ENCODE measurements at places on chromosomes 6 and 20.

- no peak for DNase-seq
These were observed 875.4 kb upstream of the MAP3K7 start for GRCh38 chr6:91462241-91462640.

DNA sequence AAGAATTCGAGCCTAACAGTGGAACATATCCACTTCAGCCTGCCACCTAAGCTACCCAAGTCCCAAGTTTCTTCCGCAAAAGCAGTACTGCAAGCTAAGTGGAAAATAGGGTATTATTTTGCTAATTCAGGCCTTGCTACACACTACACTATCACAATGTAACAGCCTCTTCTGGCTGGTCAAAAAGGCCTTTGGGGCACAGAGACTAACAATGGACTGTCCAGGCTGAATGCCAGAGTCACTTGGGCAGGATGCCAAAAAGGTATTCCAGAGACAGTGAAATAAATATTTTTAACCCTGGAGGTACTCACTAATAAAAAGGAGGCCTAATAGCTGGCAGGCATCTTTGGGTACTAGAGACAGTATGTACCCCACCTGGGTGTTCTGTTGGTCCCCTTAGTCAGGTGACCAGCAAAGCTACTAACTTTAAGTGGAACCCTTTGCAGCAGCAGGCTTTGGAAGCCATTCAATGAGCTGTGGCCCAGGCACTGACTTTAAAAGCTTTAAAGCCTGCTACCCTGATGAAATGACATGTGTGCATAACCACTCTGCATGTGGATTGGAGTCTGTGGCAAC lies 692.1 kb downstream of the HTR1B start:
- DNase-seq: no peak

DNA sequence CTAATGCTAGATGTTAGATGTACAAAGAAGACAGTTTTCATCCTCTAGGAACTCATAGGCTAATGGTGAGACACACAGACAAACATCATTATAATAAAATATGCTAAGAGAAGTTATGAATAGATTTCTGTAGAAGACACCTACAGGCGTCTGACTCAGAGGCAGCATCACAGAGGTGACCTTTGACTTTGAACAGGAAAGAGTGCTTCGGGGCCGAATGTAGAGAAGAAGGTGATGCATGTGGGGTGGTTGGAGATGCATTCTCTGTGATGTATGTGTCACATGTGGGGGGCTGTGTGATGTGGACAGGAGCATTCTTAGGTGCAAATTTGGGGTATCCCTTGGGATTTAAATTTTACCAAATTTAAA lies 6.8 kb downstream of the GUCA1A start:
- no peak for DNase-seq

DNA sequence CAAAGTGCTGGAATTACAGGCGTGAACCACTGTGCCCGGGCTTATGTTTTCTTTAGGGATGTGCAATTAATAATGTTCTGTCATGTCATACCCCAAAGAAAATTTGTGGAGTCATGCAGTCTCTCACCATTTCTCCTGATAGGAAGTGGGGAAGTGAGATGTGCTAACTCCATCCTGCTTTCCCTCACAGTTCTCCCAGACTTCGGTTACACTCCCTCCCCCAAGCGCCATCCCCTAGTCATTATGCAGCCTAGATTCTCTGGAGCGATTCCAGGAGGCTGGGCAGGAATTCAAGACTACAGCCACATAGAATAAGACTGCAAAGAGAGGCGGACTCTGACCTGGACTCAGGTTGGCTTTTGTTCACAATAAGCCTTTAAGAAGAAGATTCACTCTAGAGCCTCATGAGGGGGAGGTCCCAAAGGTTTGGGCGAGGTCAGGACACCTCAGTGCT lies 271.4 kb downstream of the ALDH8A1 start:
- DNase-seq: peak; percentile 91

GRCh38 chr6:158815379-158815724 lies 3.8 kb downstream of the EZR start:
- DNase-seq: no peak

GRCh38 chr20:278607-279571 lies 11.7 kb downstream of the C20orf96 start:
- DNase-seq: no peak

- no peak for DNase-seq
These were observed 170.4 kb downstream of the GMPR start for GRCh38 chr6:16408766-16409165.

DNA sequence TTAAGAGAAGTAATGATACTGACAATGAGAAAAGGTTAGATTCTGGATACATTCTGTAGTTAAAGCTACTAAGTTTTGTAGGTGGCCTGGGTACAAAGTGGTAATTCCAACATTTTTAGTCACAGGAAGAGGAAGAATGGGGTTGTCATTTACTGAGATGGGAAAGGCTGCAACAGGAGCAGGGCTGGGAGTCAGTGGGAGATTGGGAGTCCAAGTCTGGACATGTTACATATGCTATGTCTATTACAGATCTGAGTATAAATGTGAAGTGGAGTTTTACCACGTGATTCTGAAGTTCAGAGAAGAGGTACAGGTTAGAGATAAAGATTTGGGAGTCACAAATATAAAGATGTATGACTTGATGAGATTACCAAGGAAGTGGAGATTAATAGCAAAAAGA lies 116.2 kb downstream of the RWDD2A start:
- DNase-seq: no peak

DNA sequence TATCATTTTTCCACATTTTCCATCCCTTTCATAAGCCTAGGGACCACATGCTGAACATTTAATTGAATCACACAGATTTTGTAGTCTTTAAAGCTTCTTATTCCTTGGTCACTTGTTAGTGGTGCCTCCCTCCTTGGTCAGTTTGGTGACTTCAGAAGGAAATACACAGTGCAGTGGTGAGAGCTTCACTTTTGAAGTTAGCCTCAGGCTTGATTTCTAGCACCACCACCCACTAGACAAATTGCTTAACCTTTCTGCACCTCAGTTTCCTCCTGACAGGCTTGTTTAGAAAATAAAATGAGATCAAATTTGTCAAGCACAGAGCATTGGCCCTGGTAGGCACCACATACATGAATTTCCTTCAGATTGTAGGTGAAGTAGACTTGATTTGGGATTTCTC lies 91.7 kb downstream of the FOXO3 start:
- no peak for DNase-seq

- peak; percentile 77 for DNase-seq
These were observed 223.0 kb upstream of the SYNCRIP start for GRCh38 chr6:85865420-85866369.

GRCh38 chr20:36547186-36548005 lies 6.1 kb downstream of the MYL9 start:
- DNase-seq: no peak

DNA sequence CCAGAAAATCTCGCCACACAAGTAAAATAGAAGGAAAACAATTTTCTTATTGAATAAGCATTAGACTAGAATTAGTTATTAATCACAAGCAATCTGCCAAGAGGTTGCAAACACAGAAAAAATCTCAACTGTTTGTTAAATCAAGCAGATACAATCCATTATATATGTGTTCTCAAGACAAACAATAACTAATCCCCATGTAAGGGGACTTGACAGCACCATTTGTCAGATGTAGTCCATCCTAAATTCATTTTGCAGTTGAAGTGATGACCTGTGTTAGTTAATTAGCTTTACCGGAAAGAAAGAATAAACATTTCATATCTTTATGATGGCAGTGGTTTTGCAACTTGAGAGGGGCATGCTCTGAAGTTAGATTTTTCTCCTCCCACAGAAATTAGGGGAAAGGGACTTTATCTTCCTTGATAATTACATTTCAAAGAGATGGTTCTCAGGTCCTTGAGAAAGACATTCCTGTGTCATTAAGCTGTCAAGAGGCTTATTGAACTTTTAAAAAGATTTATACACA lies 1588.0 kb downstream of the GRIK2 start:
- DNase-seq: no peak

DNA sequence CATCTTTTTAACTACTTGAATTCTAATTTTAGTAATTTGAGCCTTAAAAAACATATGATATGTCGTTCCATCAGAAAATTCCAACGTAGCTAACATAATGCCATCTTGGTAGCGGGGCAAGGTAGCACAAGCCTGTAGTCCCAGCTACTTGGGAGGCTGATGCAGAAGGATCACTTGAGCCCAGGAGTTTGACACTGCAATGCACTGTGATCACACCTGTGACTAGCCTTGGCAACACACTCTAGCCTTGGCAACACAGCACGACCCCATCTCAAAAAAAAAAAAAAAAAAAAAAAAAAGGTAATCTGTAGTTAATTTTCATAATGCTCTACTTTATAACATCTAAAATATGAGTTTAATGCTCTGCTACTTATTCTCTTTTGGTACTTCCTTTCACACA lies 6.7 kb downstream of the BCLAF1 start:
- DNase-seq: no peak

DNA sequence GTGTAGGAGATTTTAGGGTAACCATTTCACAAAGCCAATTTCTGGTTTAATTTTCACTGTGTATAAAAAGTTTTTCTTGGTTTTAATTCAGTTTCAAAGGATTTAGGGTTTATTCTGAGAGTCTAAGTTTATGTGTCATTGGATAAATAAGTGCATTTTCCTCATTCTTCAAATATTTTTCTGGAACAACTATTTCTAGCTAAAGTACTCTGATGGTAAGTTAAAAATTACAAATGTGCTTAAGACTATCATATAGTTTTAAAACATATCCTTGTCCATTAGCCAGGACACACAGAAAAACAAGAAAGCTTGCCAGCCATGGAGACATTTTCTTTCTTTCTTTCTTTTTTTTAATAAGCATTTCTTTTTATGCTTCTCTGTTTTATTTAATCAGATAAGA lies 333.0 kb downstream of the RFPL4B start:
- DNase-seq: no peak

DNA sequence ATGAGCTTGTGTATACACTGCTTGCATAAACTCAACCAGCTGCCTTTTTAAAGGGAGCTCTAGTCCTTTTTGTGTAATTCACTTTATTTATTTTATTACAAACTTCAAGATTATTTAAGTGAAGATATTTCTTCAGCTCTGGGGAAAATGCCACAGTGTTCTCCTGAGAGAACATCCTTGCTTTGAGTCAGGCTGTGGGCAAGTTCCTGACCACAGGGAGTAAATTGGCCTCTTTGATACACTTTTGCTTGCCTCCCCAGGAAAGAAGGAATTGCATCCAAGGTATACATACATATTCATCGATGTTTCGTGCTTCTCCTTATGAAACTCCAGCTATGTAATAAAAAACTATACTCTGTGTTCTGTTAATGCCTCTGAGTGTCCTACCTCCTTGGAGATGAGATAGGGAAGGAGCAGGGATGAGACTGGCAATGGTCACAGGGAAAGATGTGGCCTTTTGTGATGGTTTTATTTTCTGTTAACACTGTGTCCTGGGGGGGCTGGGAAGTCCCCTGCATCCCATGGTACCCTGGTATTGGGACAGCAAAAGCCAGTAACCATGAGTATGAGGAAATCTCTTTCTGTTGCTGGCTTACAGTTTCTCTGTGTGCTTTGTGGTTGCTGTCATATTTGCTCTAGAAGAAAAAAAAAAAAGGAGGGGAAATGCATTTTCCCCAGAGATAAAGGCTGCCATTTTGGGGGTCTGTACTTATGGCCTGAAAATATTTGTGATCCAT lies 15.3 kb downstream of the TNFAIP3 start:
- DNase-seq: peak; percentile 36

DNA sequence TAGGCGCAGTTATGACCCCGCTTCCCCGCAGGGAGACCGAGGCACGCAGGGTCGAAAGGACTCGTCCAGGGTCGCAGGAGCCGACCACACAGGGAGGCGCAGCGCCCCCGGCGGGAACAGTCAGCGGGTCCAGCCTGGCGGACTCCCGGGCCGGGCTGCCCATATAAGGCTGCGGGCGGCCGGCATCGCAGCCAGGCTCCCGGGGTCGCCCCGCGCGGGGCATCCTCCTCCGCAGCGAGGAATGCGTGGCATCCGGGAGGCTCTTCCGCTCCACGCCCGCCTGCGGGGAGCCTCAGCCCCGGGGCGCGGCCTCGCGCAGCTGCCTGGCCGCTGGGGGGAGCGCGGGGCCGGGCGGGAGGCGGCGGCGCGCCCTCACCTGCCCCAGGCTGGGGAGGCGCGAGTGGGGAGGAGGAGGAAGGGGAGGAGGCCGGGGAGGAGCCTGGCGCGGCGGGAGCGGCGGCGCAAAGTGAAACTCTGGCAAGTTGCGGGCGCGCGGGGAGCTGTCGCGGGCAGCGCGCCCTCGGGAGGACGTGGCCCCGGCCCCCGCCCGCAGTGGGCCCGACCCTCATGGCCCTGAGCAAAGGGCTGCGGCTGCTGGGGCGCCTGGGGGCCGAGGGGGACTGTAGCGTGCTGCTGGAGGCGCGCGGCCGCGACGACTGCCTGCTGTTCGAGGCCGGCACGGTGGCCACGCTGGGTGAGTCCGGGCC lies at the start of gene SYNJ2:
Gene SYNJ2 (plus strand): TSS at position 469 of the 707 bp plus-strand sequence. CDS start 99 bp downstream, at position 568.
- DNase-seq: no peak

DNA sequence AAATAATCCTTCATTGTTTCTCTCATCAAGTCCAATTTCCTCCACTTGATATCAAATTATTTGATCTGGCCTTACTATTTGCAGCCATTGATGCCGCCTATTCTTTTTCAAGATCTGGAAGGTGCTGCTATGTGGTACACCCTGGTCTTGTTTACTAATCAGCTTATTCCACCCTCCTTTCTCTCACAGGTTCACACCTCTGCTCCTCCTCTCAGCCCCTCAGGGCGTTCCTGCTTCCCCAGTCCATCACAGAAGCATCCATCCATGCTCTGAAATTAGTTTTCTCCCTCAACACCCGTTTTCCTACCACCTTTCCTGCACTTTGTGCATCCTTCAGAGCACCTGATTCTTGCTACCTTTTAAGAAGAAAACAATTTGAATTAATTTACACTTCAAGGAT lies 183.6 kb downstream of the EPHA7 start:
- DNase-seq: no peak

- no peak for DNase-seq
These were observed 159.8 kb downstream of the AKAP7 start for GRCh38 chr6:131295081-131295480.

GRCh38 chr6:75438013-75438431 lies 55.6 kb downstream of the FILIP1 start:
- no peak for DNase-seq

DNA sequence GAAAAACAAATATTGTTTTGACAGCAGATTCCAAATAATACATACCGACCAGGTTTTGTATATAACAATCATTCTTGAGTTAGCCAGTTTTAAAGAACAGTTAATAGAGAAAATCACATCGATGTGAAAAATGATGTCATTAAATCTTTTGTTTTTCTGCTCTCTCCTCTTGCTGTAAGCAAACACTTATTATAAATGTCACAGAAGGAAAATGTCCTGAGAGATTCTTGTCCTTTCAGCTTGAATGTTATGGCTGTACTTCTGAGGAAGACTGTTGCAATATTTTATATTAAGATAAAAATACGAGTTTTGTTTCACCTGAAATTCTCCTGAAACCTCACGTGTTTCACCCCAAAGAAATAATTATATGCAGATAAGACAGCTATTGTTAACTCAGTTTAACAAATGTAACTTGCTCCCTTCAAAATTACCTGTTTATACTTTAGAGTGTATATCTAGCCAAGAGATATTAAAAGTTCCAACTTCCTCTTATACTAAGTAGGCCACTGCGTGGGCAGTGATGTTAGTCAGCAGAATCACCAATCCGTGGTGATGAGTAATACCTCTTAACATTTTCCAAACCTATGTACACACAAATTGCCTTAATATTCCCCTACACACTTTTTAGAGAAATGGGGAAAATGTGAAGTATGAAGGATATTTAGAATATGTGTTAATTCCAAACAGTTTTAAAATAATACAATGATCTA lies 1111.4 kb upstream of the CITED2 start:
- DNase-seq: peak; percentile 43

All from astrocyte of the cerebellum (primary cell).